ENCODE measurements at places on chromosomes 3 and 15. TPM values are rescaled to one million over a fixed set of nuclear protein-coding genes. Genes with fewer than 3 reads are reported as not detected.

DNA sequence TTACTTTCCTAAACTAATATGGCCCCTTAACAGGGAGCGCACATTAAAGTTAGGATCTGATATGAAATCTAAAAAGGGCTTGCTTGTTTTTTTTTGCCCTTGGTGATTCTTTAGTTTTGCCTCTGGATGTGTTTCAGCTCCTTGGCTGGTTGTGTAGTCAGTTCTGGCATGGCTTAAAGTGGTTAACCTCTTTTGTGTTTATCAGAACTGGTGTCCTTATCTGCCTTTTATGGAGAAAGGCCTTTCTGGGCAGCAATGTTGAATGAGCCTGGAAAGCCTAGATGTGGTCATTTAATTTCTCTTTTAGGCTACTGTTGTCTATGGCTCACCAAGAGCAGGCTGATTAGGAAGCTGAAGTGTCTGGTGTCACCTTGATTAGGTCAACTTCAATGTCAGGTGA is 254.5 kb upstream of the ROPN1 start:
- DNase-seq, result no peak

GRCh38 chr15:58139989-58140522 is 1.9 kb downstream of the AQP9 start:
- no peak for DNase-seq

Gene ABHD10
- total RNA-seq, result 85.6 TPM

DNA sequence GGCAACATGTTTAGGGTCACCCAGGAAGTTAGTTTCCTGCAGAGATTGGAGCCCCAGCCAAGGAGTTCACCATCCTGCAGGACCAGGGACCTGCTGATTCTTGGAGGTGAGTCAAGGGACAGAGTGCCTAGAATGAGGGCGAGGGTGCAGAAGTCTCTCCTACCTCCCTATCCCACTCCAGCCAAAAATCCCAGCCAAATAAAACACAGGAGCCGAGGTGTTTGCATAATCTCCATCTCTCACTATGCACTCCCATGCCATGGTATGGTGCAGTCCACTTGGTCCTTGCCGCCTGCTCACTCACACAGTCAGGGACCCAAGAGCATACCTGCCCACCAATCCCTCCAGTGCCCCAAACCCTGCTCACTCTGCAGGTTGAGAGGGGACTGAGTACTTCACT is 294.2 kb downstream of the UACA start:
- no peak for DNase-seq

Gene MAGI1
- total RNA-seq, result 39.1 TPM

All from frontal cortex (tissue), 4 donors.